Fibroblast of upper back skin (primary cell): ENCODE measurements at places on chromosomes 3 and 15.

DNA sequence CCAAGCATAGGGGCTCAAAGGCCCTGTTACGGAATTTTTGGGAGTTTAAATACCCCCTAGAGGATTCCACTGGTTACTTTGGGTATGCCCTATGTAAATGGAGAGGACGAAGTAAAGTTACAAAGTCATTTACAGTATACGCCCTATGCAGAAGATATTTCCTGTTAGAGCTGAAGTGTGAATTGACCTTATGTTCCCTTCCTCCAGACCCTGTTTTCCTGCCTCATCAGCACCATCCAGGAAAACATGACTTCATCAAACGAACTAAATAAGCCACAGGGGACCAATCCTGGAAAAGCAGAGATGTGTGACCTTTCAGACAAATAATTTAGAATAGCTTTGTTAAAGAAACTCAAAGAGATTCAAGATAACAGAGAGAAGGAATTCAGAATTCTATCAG lies 177.4 kb downstream of the SQOR start:
- DNase-seq = no peak

- DNase-seq = no peak
Measured at GRCh38 chr15:76517910-76518309, 181.3 kb downstream of the ISL2 start.

- peak; percentile 26 for DNase-seq
Measured at GRCh38 chr15:77702211-77702957, 69.7 kb upstream of the LINGO1 start.

- DNase-seq = peak; percentile 43
Measured at GRCh38 chr15:62118520-62119226, 46.4 kb downstream of the C2CD4B start.

DNA sequence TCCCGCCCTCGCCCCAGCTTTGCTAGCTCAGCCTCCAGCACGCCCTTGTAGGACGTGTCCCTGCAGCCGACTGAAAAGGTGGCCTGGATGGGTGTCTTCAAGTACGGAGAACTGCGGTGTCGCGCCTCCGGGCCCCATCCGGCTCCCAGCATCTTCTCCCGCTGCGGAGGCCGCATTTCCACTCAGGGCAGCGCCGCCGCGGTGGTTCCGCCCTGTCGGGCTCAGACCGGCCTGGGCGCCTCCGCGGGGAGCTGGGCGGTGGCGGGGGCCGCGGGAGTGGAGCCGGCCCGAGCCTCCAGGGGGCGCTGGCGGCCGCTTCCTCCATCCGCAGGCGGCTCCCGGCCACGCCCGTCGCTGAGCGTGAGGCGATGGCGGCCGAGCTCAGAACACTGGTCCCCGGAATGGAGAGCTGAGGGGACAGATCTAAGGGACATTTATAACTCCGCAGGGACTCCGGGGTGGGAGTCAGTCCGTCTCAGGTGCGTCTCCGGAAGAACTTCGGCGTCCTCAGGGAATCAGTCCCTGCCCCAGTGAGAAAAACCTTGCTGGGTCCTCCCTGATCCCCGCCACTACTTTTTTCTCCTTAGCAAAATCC lies 13.6 kb upstream of the SMCO1 start:
- DNase-seq = peak; percentile 59

GRCh38 chr3:113985541-113985940 lies 37.7 kb downstream of the ZDHHC23 start:
- DNase-seq = no peak

DNA sequence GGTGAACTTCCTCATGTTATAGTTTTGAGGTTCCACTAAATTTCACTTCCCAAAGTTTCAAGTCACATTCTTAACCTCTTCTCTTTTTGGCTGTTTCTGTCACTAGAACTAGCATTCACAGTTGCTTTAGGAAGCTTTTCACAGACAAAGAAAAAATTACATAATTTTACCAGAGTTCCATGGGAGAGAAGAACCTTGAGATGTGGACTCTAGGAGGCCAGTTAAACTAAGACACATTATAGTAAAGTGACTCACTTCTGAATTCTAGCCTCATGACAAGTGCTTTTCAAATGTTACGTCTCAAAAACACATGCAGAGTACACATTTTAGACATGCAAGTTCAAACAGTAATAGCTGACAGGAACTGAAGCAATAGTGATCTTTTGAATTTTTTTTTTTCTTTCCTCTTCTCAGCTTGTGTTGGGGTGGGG lies 39.9 kb upstream of the LRTM1 start:
- peak; percentile 88 for DNase-seq

GRCh38 chr3:122563717-122564025 lies 429 bp downstream of the PARP9 start:
- peak; percentile 11 for DNase-seq
